ENCODE measurements at places on chromosomes 16 and 17.

- peak; percentile 77 for DNase-seq
Measured at GRCh38 chr16:11257131-11257938, 1.3 kb upstream of the SOCS1 start.

- DNase-seq: no peak
Measured at GRCh38 chr17:1931844-1932579, 93.1 kb downstream of the RTN4RL1 start.

DNA sequence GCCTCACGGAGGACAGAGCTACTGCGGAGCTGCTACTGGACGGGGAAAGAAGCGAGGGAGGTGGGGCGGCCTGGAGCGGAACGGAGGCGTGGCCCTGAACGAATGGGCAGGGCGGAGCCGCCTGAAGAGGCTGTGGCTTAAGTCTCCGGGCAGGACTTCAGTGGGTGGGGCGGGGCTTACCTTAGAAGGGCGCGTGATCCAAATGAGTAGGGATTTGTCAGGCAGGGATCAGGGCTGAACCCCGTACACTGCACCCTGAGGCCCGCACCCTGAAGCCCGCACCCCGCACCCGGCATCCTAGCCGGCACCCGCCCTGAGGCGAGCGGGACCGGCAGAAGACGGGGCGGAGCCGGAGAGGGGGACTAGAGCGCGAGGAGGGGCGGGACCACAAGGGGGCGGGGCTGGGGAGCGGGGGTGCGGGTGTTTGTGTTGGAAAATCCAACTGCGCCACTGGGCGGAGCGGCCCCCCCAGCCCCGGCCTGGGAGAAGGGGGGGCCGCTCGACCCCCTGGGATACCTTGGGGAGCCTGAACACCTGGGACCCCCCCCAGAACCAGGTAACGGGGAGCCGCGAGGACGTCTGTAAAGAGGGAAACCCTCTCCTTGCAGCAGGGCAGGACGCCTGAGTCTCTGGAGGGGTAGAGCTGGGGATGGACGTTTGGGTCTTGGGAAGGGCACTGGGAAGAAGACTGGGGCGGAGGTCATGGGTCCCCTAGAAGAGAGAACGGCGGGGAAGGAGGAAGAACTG, at the start of gene KDM6B:
TSS of gene KDM6B (plus strand) at position 423 of the 747 bp plus-strand sequence. CDS start 11,338 bp downstream, outside the sequence.
- peak; percentile 94 for DNase-seq

DNA sequence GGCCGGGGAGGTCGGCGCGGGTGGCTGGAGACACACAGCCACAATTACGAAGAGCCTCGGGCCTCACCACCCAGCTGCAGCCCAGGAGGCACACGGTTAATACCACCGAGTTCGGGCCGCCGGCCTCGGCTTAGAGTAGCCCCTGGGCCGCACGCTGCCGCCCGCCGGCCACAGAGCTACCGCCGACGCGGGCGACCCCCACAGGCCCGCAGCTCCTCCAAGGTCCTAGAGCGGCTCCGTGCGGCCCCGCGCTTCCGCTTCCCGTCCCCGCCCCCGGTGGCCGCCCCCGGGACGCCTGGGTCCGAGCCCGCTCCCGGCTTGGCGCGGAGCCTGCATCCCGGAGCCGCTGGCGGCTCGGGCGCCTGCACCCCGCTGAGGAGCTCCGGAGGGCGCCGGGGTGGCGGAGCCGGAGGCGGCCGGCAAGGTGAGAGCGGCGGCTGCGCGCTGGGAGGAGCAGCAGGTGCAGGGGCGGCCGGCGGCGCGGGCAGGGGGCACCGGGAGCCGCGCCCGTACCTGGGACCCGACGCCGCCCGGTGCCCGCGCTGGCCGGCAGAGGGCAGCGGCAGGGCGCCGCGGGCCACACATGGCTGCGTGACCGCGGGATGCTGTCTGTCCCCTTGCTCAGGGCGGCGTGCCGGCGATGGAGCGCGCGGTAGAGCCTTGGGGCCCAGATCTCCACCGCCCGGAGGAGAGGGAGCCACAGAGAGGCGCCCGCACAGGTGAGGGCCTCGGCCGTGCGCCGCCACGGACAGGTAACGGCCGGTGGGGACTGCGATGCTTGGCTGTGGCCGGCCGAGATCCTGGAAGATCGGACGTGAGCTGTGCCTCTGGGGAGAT, at the start of gene ZNF48:
TSS of gene ZNF48 (plus strand) at position 266 of the 837 bp plus-strand sequence. CDS start at position 641, 375 bp downstream.
- DNase-seq: peak; percentile 76

DNA sequence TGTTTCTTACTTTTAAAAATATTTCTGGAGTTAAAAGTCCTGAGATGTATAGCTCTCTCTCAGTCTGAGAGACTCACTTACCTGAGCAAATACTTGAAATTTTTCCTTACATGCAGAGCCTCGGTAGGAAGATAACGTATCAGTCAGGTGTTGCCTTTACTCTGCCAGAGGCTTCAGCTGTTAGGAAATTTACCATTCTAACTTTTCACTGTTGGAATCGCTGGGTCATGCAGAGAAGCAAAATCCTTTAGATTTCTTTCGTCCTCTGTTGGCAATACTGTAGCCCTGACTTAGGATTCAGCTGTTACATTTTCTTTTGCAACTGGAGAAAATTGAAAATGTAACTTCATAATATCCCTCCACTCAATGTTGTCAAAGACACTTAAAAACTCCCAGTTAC, 20.0 kb upstream of the KCNJ16 start:
- no peak for DNase-seq

DNA sequence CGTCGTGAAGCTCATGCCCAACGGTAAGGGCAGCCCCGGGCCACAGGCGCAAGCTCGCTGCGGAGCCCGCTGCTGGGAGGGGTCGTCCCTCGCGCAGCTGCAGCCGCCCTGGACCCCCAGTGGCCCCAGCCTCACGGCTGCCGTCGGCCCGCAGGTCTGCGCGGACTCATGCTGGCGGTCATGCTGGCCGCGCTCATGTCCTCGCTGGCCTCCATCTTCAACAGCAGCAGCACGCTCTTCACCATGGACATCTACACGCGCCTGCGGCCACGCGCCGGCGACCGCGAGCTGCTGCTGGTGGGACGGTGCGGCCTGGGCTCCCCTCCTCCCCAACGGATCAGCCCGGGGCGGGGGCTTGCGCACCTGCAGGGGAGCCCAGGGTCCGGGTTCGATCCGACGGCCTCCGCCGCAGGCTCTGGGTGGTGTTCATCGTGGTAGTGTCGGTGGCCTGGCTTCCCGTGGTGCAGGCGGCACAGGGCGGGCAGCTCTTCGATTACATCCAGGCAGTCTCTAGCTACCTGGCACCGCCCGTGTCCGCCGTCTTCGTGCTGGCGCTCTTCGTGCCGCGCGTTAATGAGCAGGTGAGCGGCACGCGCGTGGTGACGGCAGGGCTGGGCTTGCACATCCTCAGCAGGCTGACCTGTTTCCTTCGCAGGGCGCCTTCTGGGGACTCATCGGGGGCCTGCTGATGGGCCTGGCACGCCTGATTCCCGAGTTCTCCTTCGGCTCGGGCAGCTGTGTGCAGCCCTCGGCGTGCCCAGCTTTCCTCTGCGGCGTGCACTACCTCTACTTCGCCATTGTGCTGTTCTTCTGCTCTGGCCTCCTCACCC, 5.8 kb downstream of the SLC5A2 start:
- no peak for DNase-seq

DNA sequence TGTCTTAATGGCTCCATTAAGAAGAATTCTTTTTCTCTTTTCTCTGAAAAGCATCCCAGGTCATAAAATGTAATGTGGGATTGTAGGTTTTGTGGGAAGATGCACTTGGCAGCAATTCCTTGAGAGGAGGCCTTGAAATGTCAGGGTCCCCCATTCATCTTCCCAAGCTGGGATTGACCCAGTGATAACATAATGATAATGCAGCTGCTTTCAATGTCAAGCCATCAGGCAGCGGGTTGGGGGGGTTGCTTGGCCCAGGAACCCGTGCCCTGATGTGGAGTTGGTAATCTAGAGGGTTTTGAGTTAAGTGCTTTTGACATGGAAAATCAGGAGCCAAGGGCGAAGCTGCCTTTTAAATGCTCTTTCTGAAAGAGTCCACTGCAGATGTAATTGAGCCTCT, 484.0 kb downstream of the WWOX start:
- DNase-seq: no peak

- peak; percentile 46 for DNase-seq
Measured at GRCh38 chr17:40122136-40122998, 596 bp downstream of the MSL1 start.

GRCh38 chr16:84765616-84766580, 53.9 kb upstream of the CRISPLD2 start:
- DNase-seq: peak; percentile 30

- no peak for DNase-seq
Measured at GRCh38 chr16:12267491-12267890, 291.0 kb downstream of the SNX29 start.

- DNase-seq: peak; percentile 79
Measured at GRCh38 chr16:68064791-68065365, 20.3 kb upstream of the NFATC3 start.

DNA sequence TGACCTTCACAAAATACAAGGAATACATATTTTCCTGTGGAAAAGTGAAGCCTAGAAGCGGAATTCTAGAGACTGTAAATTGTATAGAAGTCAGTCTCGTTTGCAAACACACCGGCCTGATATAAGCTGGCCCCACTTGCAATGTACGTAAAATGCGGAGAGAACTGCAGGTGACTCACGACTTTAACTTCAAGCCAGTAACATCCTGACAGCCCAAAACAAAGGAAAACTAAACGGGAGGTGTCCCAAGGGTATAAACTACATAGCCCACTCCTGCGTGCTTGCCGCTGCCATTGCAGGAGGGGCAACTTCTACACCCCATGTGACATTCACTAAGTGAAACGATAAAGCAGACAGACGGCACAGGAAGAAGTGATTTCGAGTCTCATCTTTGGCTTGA, 101.6 kb downstream of the CYTH1 start:
- no peak for DNase-seq

- DNase-seq: no peak
Measured at GRCh38 chr16:9013508-9013864, 49.8 kb upstream of the USP7 start.

GRCh38 chr17:79935197-79935885, 96.1 kb upstream of the CBX4 start:
- DNase-seq: no peak

GRCh38 chr17:34637548-34638525, 58.5 kb downstream of the TMEM132E start:
- peak; percentile 90 for DNase-seq

DNA sequence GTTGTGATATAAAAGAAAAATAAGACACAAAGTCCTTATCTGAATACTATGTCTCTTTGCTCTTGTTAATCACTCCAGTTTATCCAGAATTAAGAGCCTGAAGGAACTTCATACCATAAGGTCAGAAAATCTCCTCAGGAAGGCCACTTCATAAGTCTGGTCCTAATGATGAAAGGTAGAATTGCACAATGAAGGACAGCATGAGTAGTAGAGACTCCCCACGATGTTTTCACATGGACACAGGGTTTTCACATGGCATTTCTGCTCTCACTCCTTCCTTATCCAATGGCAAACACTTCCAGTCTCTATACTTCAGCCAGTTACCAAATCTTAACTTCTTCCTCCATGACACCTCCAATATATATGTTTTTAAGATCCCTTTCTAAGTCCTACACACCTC, 10.2 kb upstream of the C17orf78 start:
- DNase-seq: no peak

DNA sequence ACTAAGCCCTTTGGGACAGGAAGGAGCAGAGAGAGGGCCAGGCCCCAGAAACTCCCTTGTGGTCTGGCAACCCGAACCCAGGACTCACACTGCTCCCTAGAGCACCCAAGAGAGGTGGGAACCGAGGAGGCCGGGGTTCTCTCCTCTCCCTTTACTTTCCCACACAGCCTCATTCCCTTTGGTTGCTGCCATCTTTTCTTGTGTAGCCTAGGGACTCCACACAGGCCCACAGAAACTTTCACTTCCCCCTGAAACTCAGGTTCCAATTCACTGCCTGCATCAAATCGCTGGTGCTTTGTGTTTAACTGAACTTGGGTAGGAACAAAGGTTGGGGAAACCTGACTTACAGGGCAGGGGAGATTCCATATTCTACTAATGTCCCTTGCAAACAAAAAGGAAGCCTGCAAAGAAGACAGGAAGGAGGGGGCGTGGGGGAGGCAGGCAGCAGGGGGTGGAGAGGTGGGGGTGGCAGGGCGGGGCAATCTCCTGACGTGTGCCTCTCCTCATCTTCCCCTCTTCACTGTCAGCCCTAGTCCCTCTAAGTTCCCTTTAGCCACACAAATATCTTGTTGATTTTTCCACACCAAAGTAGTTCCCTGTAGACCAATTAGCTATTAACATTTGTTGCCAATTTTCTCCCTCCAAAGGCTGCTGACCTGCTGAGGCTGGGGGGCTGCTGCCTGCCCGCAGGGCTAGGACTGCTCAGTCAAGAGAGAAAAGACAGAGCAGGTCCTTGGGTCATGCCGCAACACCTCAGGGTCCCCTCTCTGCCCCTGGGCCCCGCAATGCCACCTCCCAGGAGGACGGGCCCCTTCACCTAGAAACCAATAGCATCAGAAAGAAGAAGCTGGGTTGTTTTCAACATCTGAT, 8.0 kb downstream of the ST3GAL2 start:
- DNase-seq: peak; percentile 72

- no peak for DNase-seq
Measured at GRCh38 chr17:79473111-79473875, 137.6 kb downstream of the RBFOX3 start.

- DNase-seq: peak; percentile 90
Measured at GRCh38 chr17:40068917-40069750, 6.4 kb downstream of the THRA start.

GRCh38 chr17:56681561-56682266, 88.2 kb downstream of the NOG start:
- DNase-seq: peak; percentile 41

DNA sequence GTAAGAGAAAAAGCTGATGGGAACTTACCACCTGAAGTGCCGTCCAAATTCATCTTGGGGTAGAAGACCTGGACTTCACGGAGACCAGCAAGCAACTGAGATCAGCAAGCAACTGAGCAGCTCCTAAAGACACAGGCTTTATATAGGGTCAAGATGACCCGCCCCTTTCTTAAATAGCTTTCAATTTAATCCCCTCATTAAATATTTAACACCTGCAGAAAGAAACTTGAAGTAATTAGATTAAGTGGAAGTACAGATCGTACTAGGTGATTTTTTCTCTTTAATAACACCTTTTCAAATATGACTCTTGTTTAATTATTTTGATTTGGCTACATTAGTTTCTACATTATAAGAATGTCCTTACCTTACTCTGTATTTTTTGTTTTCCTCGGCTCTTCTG, at the start of gene CPHXL:
TSS of gene CPHXL (minus strand) at position 101 of the 400 bp plus-strand sequence. CDS start at position 53, 48 bp downstream.
- DNase-seq: no peak

- DNase-seq: no peak
Measured at GRCh38 chr17:76440751-76441362, 12.1 kb downstream of the UBE2O start.

DNA sequence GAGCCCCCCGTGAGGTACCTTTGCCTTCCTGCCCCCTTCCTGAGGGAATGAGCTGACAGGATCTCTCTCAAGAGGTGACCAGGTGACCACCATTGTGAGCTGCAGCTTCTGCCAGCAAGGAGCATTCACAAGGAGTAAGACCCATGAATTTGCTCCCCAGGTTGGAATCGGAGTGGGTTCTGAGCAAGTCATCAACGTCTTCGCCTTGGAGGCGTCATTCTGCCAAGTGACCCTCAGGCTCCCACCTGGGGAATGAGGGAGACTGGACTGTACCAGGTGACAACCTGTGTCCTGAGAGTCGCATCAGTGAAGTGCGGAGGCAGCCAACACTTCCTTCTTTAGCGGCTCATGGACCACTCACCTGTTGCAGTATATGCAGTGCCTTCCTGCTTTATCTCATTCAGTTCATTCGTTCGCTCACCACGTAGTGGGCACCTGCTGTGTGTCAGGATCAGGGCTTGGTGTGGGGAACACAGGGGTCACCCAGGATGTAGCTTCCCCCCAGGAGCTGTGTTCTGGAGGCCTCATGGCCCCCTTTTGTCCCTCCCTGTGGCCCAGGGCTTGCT, 22.8 kb downstream of the WSCD1 start:
- no peak for DNase-seq

- DNase-seq: no peak
Measured at GRCh38 chr17:77802811-77803220, 155.7 kb upstream of the TNRC6C start.
